MM.1S (cell line): ENCODE measurements at places on chromosomes 7 and 10.

- DNase-seq = peak; percentile 85
Observed at GRCh38 chr7:149662591-149663095, 110.7 kb downstream of the ZNF467 start.

- DNase-seq = no peak
Observed at GRCh38 chr10:3754727-3755439, 30.1 kb downstream of the KLF6 start.

- no peak for DNase-seq
Observed at GRCh38 chr7:99381664-99382075, 7.1 kb downstream of the ARPC1B start.

GRCh38 chr7:140497241-140497769 is 18.0 kb upstream of the MKRN1 start:
- no peak for DNase-seq

GRCh38 chr10:105993609-105994008 is 1170.9 kb downstream of the SORCS1 start:
- DNase-seq = no peak

GRCh38 chr10:76881477-76882220 is 756.0 kb downstream of the KCNMA1 start:
- peak; percentile 35 for DNase-seq

DNA sequence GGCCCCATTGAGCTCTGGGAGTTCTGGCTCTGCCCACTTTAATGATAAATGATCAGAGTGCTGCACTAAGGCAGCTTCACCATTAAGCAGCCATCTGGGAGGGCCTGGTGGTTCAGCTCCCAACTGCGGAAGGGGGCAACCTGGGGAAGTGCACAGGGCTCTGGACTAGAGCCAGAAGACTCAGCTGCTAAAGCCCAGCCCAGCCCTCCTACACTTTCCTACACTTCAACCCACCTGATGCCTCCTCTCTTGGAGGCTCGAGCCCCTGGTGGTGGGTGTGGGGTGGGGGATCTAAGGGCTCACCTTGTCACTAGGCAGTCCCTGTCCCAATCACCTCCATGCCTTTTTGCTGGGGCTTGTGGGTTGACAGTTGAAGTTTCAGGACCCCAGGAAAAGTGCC is 60.6 kb upstream of the ANTXRL start:
- DNase-seq = no peak

DNA sequence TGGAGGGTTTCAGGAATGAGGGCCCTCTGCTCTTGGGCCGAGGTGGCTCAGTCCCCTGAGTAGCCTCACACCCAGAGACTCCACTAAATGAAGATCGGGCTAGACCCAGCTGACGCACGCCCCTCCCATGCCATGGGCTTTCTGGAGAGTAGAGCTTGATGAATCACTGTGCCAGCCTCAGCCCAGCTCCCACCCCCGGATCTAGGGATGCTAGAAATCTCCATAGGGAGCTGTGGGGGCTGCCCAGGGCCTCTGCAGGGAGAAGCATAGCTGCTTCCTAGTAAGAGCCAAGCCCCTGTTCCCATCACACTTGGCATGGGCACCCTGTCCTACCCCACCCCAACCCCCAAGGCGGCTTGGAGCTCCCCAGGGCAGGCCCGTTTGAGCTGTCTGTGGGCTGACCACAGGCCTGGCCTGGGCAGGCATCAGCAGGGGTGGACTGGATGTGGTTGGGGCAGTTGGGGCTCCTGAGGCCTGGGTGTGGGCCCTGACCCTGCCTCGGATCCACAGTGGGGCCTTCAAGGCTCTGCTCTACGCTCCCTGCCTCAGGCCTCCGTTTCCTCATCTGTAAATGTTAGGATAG is 121.2 kb downstream of the ZMIZ1 start:
- no peak for DNase-seq

- no peak for DNase-seq
Observed at GRCh38 chr7:41164440-41164839, 538.5 kb downstream of the INHBA start.
